ENCODE measurements at places on chromosomes 6 and 20.
A peak's percentile ranks its signal among the peaks of the same experiment; 100 is the strongest.

DNA sequence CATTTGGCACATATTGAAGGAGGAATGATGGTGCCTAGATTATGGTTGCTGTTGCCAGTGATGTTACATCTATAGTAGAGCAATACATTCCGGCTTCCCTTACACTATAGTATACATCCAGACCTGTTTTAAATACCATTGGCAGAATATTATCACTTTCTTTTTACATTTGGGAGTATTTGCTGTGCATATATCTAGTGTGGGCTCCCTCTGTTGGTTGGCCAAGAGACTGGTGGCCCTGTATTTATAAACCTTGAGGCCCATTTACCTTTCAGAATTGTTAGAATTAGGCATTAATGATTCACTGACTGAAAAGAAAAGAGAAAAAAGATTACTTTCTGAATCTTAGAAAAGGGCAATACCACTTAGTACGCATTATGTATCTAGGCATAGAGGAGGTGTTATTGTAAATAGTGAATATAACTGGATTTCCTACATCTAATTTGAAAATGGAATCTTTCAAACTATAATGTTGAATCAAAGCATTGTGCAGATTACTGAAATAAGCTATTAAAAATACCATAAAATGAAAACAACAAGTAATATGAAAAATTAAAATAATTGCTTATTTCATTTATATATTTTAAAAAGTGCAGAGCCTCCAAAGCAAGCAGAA lies 628.8 kb upstream of the MAN1A1 start:
- DNase-seq, result no peak

DNA sequence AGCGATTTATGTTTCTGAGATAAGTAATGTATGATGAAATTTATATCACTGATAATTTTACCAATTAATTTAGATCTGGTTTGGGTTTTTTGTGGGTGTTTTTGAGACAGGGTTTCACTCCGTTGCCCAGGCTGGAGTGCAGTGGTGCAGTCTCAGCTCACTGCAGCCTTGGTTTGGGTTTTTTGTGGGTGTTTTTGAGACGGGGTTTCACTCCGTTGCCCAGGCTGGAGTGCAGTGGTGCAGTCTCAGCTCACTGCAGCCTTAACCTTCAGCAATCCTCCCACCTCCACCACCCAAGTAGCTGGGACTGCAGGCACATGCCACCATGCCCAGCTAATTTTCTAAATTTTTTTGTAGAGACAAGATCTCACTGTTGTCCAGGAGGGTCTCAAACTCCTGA lies 13.0 kb downstream of the MRS2 start:
- no peak for DNase-seq

GRCh38 chr6:169345146-169345545 lies 91.5 kb upstream of the THBS2 start:
- no peak for DNase-seq

- DNase-seq, result no peak
These were observed 16.3 kb upstream of the SMAP1 start for GRCh38 chr6:70651326-70651905.

DNA sequence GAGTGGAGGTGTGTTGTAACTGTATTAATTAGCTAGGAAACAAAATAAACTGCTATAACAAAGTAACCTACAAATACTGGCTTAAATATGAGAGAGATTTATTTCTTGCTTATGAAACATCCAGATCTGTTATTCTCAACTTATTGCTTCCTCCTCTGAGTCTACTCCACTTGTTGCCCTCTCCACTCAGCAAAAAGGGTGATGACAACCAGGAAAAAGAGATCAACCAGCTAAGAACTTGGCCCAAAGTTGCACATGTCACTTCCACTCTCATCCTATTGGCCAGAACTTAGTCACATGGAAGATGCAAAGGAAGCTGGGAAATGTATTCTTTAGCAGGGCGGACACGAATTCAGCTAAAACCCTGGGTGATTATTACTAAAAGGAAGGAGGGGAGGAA lies 5.2 kb upstream of the TP53RK start:
- no peak for DNase-seq

DNA sequence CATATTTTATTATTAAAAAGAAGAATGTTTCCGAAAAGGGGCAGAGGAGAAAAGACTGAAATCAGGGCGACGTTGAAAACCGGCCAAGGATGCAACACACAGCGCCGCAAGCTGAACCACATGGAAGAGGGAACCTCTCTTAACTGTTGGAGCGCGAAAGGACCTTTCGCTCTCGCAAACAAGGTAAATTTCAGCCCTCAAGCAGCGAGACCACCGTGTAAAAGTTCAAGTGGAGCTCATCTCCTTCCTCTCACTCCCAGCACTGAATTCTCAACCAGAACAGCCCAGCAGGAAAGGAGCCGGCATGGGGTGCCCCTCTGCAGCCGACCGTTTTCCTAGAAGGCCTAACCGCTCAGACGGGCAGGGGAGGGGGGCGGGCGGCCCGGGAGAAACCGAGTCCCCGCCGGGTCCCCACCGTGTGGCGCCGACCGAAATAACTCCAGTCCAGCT lies 621 bp downstream of the GPR63 start:
- no peak for DNase-seq

DNA sequence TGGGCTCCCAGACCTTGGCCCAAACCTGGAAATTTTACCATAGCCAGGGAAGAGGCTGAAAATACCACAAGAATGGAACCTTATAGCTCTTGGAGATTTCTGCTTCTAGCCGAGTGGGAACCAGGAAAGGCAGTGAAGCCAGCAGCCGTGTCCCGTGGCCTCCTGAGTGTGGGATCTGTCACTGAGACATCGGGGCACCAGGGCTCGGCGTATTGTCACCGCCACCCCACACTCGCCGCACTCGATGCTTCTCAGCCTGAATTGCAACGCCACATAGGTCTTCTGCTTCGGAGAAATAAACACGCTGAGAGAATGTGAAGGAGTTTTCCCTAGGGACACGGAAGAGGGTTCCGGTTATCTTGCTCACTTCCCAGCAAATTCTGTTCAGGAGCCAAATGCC lies 61.5 kb downstream of the DLL1 start:
- no peak for DNase-seq

- no peak for DNase-seq
These were observed 62.8 kb upstream of the SCP2D1 start for GRCh38 chr20:18750735-18751134.

GRCh38 chr6:71496722-71497033 lies 208.1 kb downstream of the OGFRL1 start:
- DNase-seq, result no peak

DNA sequence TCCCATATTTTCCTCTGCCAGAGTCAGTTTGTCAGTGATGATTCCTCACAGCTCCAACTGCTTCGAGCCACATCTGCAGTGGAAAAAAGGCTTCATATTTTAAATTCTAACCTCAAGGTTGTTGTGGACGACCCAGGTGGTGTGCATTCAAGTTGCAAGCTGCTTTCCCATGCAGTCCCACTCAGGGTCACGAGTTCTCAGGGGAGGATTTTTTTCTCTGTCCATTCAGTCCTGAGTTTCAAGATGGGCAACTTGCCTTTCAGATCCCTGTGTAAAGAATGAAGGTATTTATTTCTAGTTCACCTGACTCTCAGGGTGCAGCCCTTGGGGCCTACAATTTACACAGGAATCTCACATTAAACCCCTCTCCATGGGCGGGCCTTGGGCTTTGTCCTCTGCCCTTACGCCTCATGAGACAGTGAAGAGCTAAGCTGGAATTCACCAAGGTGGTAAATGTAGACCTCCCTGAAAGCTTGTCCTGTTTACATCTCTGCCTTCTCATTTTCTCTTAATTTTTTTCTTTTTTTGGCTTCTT lies 65.9 kb downstream of the TPD52L1 start:
- no peak for DNase-seq

GRCh38 chr6:149046164-149046821 lies 271.2 kb upstream of the TAB2 start:
- DNase-seq, result no peak

DNA sequence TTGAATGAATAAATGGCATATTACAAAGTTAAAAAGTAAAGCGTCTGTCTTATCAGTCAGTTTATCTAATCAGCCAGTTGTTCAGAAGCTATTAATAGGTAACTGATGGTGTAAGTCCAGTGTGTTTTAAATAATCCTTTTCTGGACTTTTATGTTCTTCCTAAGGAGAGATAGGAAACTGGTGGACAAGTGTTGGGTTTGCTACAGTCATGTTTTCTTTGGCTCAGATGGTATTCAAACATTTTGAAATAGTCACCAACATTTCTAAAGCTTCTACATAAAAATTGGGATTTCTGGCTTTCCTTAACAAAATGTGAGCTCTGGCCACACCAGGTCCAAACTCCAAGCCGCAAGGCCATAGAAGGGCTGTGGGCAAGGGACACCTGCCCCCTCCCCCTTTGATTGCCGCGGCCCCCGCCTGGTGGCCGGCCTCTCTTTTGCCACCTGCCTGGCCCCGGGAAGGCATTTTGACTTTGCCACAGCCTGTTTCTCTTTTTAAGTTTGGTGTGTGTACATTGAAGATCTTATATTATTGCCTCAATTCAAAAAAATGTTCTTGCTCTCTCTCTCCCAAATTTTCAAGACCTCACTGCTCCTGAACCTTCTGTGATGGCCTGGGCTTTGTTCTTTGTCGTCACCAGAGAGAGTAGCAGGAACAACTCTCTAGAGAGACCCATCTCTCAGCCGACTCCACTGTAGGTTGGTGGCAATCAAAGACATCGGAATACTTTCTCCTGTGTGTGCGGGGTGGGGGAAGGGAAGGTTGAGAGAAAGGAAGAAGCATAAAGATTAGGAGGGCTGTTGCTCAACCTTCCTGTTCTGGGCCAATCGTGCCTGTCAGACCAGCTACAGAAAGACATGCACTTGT lies 84.0 kb upstream of the ZNF217 start:
- no peak for DNase-seq

GRCh38 chr6:16301511-16301910 lies 63.1 kb downstream of the GMPR start:
- DNase-seq, result no peak

DNA sequence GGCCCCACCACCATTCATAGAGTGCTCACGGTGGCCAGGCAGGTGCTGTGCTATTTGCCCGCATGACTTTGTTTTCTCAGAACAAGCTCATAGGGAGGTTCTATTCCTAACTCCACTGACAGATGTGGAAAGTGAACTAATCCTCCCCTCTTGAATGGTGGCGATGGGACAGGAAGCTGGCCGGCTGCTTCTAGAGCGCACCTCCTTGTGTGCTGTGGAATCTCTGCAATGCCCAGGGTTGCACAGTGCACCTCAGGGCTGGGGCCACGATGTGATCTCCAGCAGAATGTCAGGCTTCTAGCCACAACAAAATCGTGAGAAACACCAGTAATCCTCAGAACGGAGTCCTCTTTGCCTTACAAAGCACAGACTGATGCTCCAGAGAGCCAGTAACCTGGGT lies 53.8 kb upstream of the SLC22A23 start:
- no peak for DNase-seq

DNA sequence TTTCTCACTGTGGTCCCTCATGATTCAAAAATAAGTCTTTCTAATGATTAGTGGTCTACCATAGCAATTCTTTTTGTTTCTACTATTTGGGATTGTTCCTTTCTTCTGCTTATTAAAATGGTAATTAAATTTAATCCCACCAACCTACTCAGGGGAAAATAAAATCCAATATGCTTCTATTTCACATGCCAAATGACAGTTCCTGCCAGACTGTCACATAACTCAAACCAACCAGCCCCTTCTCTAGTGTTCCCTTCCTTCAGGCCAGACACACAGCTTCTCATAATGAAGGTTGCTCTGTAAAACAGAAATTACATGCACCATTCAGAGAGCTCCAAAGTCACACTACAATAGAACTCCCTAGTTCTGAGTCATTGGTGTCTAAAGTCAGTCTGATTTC lies 23.2 kb downstream of the PAK5 start:
- DNase-seq, result no peak

- no peak for DNase-seq
These were observed 1.6 kb upstream of the ADIG start for GRCh38 chr20:38579219-38579910.

DNA sequence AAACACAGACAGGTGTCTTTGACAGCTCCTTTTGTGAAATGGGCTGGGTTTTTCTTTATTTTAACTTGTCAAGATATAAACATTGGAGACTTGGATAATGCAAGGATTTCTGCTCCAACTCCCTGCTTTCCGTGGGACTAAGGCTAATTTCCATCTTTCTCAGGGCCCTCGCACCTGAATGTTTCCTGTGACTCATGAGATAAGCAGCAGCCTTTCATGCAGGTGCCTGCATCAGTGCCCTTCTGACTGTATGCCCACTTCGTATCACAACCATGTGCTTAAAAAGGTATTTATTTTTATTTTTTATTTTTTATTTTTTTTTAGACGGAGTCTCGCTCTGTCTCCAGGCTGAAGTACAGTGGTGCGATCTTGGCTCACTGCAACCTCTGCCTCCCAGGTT lies 736.1 kb downstream of the DOK5 start:
- DNase-seq, result no peak

DNA sequence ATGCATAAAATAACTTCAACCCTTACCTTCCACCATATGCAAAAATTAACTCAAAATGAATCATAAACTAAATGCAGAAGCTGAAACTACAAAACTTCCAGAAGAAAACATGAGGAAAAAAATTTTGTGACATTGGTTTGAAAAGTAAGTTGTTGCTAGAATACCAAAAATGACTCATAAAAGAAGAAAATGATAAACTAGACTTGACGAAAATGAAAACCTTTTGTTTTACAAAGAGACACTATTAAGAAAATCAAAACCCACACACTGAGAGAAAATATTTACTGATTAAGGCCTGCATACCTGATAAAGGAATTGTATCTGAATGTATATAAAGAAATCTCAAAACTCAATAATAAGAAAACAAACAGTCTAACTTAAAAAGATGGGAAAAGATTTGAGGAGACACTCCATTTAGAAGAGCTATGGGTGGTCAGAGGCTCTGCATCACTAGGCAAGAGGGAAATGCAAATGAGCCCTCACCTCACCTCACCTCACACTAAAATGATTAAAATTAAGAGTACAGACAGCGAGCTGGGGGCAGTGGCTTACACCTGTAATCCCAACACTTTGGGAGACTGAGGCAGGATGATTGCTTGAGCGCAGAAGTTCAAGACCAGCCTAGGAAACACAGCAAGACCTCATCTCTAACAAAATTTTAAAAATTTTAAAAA lies 97.6 kb upstream of the CST7 start:
- DNase-seq, result no peak

- no peak for DNase-seq
These were observed 112.6 kb downstream of the CDC5L start for GRCh38 chr6:44500074-44500473.

- peak; percentile 32 for DNase-seq
These were observed at the start of gene RRAGD for GRCh38 chr6:89412071-89413005. TSS of gene RRAGD (minus strand) at chr6:89412273. CDS start at chr6:89411993, 280 bp downstream.

- DNase-seq, result no peak
These were observed 293.1 kb upstream of the SOX4 start for GRCh38 chr6:21300439-21300838.

Data from stimulated activated CD8-positive, alpha-beta memory T cell treated with anti-CD3 and anti-CD28 coated beads, Interleukin-12 subunit alpha, Interleukin-12 subunit beta, amount 100 ng/mL, for 4 hours (primary cell).